ENCODE measurements at places on chromosomes 12 and 14. TPM values are rescaled to one million over a fixed set of nuclear protein-coding genes. Genes with fewer than 3 reads are reported as not detected.

DNA sequence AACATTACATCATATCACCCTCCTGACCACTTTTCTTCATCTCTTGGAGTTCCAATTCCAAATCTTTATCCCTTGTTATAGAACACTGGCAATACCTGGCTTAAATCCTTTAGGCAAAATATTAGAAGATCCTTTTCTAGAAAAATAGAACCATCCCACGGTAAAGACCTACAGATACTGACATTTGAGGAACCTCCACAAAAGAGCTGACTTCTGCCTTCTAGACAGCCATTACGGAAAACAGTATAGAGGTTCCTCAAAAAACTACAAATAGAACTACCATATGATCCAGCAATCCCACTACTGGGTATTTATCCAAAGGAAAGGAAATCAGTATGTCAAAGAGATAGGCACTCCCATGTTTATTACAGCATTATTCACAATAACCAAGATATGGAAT is 241.7 kb upstream of the AMIGO2 start:
- no peak overlapping the region for H3K27ac ChIP-seq
- H3K4me1 ChIP-seq = peaks cover 28% of the 10 kb centered on the region

DNA sequence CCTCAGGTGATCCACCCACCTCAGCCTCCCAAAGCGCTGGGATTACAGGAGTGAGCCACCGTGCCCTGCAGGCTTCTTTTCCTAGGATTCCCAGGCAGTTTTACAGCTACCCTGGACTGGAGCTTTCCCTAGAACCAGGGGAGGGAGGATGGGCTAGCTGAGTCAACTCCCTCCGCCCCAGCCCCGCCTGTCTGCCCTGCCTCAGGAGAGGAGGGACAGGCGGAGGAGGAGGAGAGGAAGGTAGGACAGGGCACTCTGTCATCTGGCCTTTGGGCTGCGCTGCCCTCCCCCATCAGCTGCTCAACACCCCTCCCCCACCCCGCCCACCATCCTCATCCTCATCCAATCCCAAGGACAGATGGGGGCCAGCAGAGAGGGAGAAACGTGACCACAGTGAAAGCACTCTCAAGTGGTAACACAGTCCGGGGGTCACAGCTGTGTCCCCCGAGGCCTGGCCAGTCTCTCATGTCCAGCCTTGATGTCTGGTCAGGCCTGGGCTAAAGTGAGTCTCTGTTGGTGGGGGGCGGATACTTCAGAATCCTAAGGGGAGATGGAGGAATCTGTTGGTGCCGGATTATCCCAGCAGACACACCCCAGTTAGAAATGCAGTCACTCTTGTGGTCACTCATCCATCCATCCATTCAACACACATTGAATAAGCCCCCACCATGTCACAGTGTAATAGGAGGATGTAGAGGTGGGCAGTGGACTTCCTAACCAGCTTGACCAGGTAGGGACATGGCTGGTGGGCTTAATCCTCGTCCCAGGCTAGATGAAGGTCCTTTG is 12.3 kb downstream of the FIGNL2 start:
- peaks cover 53% of the 10 kb centered on the region for H3K27me3 ChIP-seq
- H3K4me3 ChIP-seq = no peak overlapping the region
- peaks cover 13% of the 10 kb centered on the region for H3K4me1 ChIP-seq
- H3K27ac ChIP-seq = no peak overlapping the region
- DNase-seq = no peak

DNA sequence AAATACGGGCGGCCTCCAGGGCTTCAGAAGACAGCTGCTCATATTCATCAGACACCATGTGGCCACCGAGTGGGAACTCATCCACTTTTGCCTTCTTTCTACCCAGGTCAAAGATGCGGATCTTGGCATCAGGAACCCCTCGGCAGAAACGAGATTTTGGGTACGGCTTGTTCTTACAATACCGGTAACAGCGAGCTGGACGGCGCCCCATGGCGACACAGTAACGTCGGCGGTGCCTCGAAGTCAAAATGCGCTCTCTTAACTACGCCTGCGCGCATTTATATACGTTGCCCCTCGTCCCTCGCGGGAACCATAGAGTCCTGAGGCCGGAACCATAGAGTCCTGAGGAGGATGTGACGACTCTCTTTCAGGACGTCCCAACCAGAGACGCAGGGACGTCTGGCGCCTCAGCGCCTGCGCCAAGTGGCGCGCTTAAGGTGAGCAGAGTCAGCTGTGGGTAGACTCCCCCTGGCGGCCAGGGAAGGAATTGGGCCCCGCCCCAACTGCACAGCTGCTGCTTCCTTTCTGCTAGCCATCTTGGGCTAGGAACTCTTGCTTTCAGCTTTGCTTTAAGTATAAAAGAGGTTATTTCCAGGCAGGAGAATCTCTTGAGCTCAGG is at the start of gene RPL10L:
Gene RPL10L (minus strand): TSS at position 256 of the 619 bp plus-strand sequence. CDS start 45 bp downstream, at position 211.
- no peak within 1 kb of the TSS for H3K4me3 ChIP-seq
- H3K36me3 ChIP-seq = no peaks in the 10 kb centered on the region
- no peaks in the 10 kb centered on the region for H3K4me1 ChIP-seq
- DNase-seq = no peak

- H3K4me1 ChIP-seq = peaks cover 12% of the 10 kb centered on the region
- peaks cover 6% of the 10 kb centered on the region for H3K27me3 ChIP-seq
- H3K4me3 ChIP-seq = peak overlapping the region; percentile 76
- peak; percentile 77 for DNase-seq
- peak overlapping the region; percentile 77 for H3K27ac ChIP-seq
These were observed 304.8 kb upstream of the OR4E1 start for GRCh38 chr14:21978184-21978998.

Gene OTUB2
- total RNA-seq = 3.4 TPM

- DNase-seq = no peak
- H3K27ac ChIP-seq = peak overlapping the region; percentile 98
- no peaks in the 10 kb centered on the region for H3K27me3 ChIP-seq
These were observed 13.1 kb downstream of the GPR68 start for GRCh38 chr14:91231446-91231845.

Gene DDX11
- 176 TPM for total RNA-seq

DNA sequence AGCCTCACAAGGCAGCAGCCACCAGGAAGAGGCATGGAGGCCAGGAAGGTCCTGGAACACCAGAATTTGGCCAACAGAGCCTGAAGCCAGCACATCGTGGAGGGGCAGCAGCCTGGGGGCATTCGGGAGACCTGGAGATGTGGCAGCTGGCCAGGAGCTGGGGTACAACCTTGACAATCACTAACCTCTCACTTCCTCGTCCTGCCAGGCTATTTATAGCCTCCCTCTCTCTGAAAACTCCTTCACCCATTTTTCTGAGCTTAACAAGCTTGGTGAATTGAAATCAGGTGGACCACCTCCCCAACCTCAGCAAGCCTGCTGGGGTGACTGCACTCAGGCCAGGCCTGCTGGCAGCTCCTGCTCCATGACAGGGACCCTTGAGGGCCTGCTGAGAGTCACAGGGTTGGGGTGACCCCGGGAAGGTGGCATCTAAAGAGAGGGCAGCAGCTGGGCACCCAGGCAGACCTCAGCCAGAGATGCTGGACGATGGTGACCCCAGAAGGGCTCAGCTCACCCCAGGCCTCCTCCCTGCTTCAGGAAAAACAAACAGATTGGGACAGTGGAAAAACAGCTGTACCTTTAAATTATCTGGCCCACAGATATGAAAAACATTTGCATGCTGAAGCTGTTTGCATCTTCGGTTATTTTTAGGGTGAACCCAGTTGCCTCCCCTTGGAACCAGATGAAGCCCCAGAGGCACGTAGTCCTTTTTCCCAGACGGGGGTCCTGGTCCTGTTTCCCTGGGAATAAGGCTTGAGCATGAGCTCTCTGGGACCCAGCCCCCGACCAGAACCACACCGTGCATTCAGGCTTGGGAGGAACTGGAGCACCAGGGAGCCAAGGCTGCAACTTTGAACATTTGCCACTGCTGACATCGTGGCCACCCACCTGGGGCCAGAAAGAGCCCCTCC is 67.0 kb downstream of the PITPNM2 start:
- H3K36me3 ChIP-seq = no peaks in the 10 kb centered on the region
- no peak overlapping the region for H3K27ac ChIP-seq
- H3K4me3 ChIP-seq = no peak overlapping the region
- H3K4me1 ChIP-seq = peaks cover 2% of the 10 kb centered on the region

Gene MNAT1
- total RNA-seq = 57.9 TPM

Gene KRT83
- total RNA-seq = not detected

Gene HNF1A
- not detected for total RNA-seq

Gene SPIC
- total RNA-seq = not detected

- H3K27ac ChIP-seq = no peak overlapping the region
- no peaks in the 10 kb centered on the region for H3K4me1 ChIP-seq
- no peaks in the 10 kb centered on the region for H3K27me3 ChIP-seq
These were observed 160.8 kb downstream of the CCER1 start for GRCh38 chr12:90794212-90794611.

GRCh38 chr12:9342614-9343353 is 134.6 kb upstream of the PZP start:
- H3K4me1 ChIP-seq = peaks cover 51% of the 10 kb centered on the region
- DNase-seq = peak; percentile 16
- H3K27ac ChIP-seq = no peak overlapping the region
- H3K36me3 ChIP-seq = peaks cover 20% of the 10 kb centered on the region

All from activated CD8-positive, alpha-beta memory T cell treated with anti-CD3 and anti-CD28 coated beads, Interleukin-2, amount 10 ng/mL, durations not matched to agents 7 days and 5 days (primary cell).